T-cell (primary cell): ENCODE measurements at places on chromosomes 6 and 20.

- DNase-seq: no peak
- no peaks in the 10 kb centered on the region for H3K27me3 ChIP-seq
- H3K4me1 ChIP-seq: no peaks in the 10 kb centered on the region
- no peak overlapping the region for H3K27ac ChIP-seq
Measured at GRCh38 chr6:2229039-2229438, 16.4 kb downstream of the GMDS start.

- H3K4me3 ChIP-seq: peak overlapping the region; percentile 30
- peaks cover 84% of the 10 kb centered on the region for H3K4me1 ChIP-seq
- no peak for DNase-seq
- peaks cover 7% of the 10 kb centered on the region for H3K36me3 ChIP-seq
Measured at GRCh38 chr6:42368181-42368580, 83.5 kb downstream of the TRERF1 start.

- no peaks in the 10 kb centered on the region for H3K36me3 ChIP-seq
- H3K4me3 ChIP-seq: no peak overlapping the region
- no peak overlapping the region for H3K27ac ChIP-seq
- H3K27me3 ChIP-seq: no peaks in the 10 kb centered on the region
- DNase-seq: no peak
- H3K4me1 ChIP-seq: no peaks in the 10 kb centered on the region
Measured at GRCh38 chr20:14935285-14935684, 597.9 kb upstream of the FLRT3 start.

DNA sequence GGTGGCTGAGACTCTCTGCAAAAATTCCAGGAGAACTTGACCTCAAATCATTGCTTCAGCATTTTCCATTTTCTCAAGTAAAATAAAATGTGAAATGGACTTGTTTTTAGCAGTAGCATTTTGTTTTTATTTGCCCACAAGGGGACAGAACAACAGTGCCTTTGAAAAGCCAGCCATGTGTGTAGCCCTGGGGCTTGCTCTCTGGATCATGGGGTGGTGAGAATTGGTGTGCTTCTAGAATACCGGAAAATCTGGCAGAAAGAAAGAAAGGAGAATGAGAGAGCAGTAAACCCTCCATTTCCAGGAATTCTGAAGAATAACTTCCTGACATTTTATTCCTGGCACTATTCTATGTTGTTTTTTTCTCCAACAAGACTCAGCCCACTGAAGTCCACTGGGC is 254.7 kb upstream of the MOCS1 start:
- no peaks in the 10 kb centered on the region for H3K4me1 ChIP-seq
- H3K27me3 ChIP-seq: no peaks in the 10 kb centered on the region
- H3K4me3 ChIP-seq: no peak overlapping the region
- no peaks in the 10 kb centered on the region for H3K36me3 ChIP-seq
- no peak for DNase-seq

DNA sequence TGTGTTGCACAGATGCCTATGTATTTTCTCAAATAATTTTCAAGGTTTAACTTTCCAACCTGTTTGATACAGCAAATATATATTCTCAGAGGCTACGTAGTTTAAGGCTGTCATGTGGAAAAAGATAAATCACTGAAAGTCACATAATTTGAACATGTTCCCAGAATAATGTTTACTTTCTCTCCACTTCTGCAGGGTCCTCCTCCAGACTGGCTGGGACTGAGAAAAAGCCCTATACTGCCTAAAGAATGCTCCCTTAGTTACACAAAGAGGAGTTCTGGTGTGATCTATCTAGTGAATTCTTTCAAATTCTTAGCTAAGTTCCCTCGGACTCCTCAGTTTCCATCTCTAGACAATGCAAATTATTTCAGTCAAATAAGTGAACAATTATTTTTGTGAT is 411.0 kb downstream of the C6orf118 start:
- no peaks in the 10 kb centered on the region for H3K27me3 ChIP-seq
- H3K27ac ChIP-seq: no peak overlapping the region
- H3K4me1 ChIP-seq: no peaks in the 10 kb centered on the region
- H3K4me3 ChIP-seq: no peak overlapping the region
- no peaks in the 10 kb centered on the region for H3K36me3 ChIP-seq

- H3K4me3 ChIP-seq: peak overlapping the region; percentile 70
- DNase-seq: no peak
- no peak overlapping the region for H3K27ac ChIP-seq
- peaks cover 2% of the 10 kb centered on the region for H3K4me1 ChIP-seq
Measured at GRCh38 chr6:6545616-6546317, 42.8 kb upstream of the LY86 start.

DNA sequence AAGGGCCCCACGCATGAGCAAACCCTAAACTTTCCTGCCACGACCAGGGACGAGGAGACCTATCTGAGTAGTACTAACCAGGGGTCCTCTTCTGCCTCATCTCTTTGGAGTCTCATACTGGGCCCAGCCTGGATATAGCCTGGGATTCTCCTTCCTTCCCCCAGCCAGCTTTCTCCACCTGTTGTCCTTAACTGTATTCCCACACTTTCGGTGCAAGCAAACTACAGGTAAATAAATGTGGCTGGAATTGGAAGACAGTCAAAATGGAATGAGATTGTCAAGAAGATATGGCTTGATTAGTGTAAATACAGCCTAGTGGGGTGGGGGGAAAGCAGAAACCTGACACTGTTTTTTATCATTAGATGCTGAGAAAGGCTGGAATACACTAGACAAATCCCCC is 23.5 kb upstream of the LY86 start:
- peaks cover 3% of the 10 kb centered on the region for H3K36me3 ChIP-seq
- H3K4me3 ChIP-seq: no peak overlapping the region
- no peaks in the 10 kb centered on the region for H3K4me1 ChIP-seq
- DNase-seq: no peak

- H3K4me1 ChIP-seq: no peaks in the 10 kb centered on the region
- DNase-seq: no peak
- no peak overlapping the region for H3K4me3 ChIP-seq
- peaks cover 16% of the 10 kb centered on the region for H3K36me3 ChIP-seq
- H3K27ac ChIP-seq: no peak overlapping the region
- no peaks in the 10 kb centered on the region for H3K27me3 ChIP-seq
Measured at GRCh38 chr20:4946986-4947385, 54.3 kb downstream of the SLC23A2 start.

GRCh38 chr6:119313937-119314884 is 35.4 kb downstream of the MAN1A1 start:
- H3K4me3 ChIP-seq: peak overlapping the region; percentile 15
- H3K36me3 ChIP-seq: no peaks in the 10 kb centered on the region
- H3K4me1 ChIP-seq: peaks cover 22% of the 10 kb centered on the region
- peak; percentile 53 for DNase-seq

- peaks cover 12% of the 10 kb centered on the region for H3K27me3 ChIP-seq
- H3K4me1 ChIP-seq: no peaks in the 10 kb centered on the region
- H3K36me3 ChIP-seq: no peaks in the 10 kb centered on the region
- H3K27ac ChIP-seq: no peak overlapping the region
- no peak for DNase-seq
Measured at GRCh38 chr20:43322851-43323250, 133.1 kb upstream of the PTPRT start.

DNA sequence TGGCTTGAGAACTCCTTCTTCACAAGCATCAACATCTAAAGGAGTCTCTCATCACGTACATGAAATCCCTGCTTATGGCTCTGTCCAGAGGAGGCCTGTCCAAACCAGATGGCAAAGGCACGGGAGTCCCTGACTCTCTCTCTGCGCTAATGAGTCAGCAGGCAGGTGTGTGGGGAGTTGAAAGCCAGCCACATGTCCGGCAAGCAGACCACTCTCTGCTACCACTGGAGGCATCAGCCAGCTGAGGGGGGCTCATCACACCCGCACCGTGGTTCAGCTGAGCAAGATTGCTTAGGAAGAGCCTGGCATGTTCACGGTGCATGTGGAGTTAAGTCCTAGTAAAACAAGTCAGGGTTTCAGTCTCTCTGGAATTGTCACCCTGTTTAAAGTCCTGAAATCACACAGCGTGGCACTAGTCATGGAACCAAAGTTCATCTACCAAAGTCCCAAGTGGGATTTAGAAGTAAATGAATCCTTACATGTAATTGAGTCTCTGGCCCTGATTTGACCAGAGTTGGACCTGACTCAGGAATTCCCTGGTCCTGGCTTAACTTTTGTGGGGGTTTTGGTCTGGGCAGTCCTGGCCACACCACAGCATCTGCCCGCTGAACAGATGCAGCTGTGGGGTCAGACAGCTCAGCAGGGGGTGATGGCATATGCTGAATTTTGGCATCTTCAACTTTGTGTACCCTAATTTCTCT is 155.2 kb upstream of the RIN2 start:
- no peak for DNase-seq
- no peaks in the 10 kb centered on the region for H3K27me3 ChIP-seq
- H3K4me1 ChIP-seq: no peaks in the 10 kb centered on the region
- H3K36me3 ChIP-seq: no peaks in the 10 kb centered on the region
- H3K27ac ChIP-seq: no peak overlapping the region

- H3K27ac ChIP-seq: no peak overlapping the region
- no peak overlapping the region for H3K4me3 ChIP-seq
- DNase-seq: no peak
- no peaks in the 10 kb centered on the region for H3K27me3 ChIP-seq
- peaks cover 3% of the 10 kb centered on the region for H3K36me3 ChIP-seq
- no peaks in the 10 kb centered on the region for H3K4me1 ChIP-seq
Measured at GRCh38 chr6:147372806-147373205, 135.7 kb upstream of the SAMD5 start.

- H3K27ac ChIP-seq: no peak overlapping the region
- no peaks in the 10 kb centered on the region for H3K36me3 ChIP-seq
- H3K4me3 ChIP-seq: no peak overlapping the region
- H3K27me3 ChIP-seq: no peaks in the 10 kb centered on the region
- H3K4me1 ChIP-seq: no peaks in the 10 kb centered on the region
Measured at GRCh38 chr6:47335466-47335865, 25.8 kb upstream of the TNFRSF21 start.

GRCh38 chr6:6825193-6825784 is 236.8 kb downstream of the LY86 start:
- DNase-seq: no peak
- H3K4me3 ChIP-seq: no peak overlapping the region
- H3K4me1 ChIP-seq: no peaks in the 10 kb centered on the region
- no peak overlapping the region for H3K27ac ChIP-seq

DNA sequence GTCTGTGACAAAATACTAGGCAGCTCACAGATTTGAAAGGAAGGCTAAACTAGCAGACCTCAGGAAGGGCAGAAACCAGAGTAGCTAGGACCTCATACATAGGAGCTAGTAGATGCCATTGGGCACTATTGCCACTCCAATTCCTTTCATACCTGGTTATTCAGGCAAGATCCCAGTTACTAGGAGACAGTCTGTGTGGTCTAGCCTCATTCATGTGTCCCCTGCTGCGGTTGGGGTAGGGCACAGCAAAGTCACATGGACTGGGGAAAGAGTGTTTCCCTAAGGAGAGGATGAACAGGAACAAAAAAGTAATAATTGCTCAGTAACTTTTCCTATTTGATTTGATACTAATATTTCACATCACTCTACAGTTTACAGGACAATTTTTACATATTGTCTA is 204.6 kb upstream of the HEY2 start:
- H3K27me3 ChIP-seq: no peaks in the 10 kb centered on the region
- H3K27ac ChIP-seq: no peak overlapping the region
- DNase-seq: no peak
- no peak overlapping the region for H3K4me3 ChIP-seq
- no peaks in the 10 kb centered on the region for H3K4me1 ChIP-seq

- DNase-seq: no peak
- H3K36me3 ChIP-seq: no peaks in the 10 kb centered on the region
- H3K27ac ChIP-seq: no peak overlapping the region
- peaks cover 2% of the 10 kb centered on the region for H3K27me3 ChIP-seq
- H3K4me3 ChIP-seq: no peak overlapping the region
Measured at GRCh38 chr20:37123441-37123840, 27.6 kb upstream of the RBL1 start.

DNA sequence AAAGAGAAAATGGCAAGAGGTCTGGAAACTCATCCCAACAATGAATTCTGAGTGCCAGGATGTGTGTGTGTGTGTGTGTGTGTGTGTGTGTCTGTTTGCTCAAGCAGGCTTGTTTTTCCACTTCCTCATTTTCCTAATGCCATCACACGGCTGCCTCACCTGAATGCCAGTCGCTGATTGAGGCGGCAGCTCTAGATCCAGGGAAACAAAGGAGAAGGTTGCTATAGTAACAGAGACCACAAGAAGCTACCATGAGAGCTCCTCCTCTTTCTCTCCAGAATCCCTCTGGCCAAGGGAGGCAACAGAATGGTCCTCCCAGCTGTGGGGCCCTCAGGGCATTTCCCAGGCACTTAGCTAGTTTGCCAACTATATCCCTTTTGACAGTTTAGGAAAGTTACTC is 241.1 kb upstream of the TSHZ2 start:
- no peak overlapping the region for H3K27ac ChIP-seq
- no peak overlapping the region for H3K4me3 ChIP-seq
- no peaks in the 10 kb centered on the region for H3K36me3 ChIP-seq
- H3K4me1 ChIP-seq: no peaks in the 10 kb centered on the region
- no peak for DNase-seq
- no peaks in the 10 kb centered on the region for H3K27me3 ChIP-seq
